Hematopoietic multipotent progenitor cell treated with erythropoietin and hydrocortisone succinate and interleukin-3 and kit ligand, for 6 days (in vitro differentiated cells): ENCODE measurements at places on chromosomes 16 and 17.

DNA sequence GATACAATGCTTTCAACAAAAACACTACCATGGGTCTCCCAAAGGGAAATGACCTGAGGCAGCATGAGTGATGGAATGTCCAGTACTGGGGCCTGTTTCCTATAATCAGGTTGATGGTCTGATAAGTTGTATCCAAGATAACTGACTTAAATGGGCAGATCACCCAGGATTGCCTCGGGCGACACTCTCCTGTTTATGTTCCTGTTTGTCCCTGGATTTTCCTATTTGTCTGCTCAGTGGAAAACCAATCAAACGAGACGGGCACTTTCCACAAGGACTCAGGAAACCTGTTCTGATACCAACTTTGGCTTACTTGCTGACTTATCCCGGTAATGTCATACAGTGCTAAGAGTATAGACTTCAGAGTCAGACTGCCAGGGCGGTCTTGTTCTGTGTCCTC is 27.4 kb downstream of the USP43 start:
- DNase-seq = no peak

GRCh38 chr16:2830355-2830695 is 222 bp downstream of the ZG16B start:
- DNase-seq = no peak

DNA sequence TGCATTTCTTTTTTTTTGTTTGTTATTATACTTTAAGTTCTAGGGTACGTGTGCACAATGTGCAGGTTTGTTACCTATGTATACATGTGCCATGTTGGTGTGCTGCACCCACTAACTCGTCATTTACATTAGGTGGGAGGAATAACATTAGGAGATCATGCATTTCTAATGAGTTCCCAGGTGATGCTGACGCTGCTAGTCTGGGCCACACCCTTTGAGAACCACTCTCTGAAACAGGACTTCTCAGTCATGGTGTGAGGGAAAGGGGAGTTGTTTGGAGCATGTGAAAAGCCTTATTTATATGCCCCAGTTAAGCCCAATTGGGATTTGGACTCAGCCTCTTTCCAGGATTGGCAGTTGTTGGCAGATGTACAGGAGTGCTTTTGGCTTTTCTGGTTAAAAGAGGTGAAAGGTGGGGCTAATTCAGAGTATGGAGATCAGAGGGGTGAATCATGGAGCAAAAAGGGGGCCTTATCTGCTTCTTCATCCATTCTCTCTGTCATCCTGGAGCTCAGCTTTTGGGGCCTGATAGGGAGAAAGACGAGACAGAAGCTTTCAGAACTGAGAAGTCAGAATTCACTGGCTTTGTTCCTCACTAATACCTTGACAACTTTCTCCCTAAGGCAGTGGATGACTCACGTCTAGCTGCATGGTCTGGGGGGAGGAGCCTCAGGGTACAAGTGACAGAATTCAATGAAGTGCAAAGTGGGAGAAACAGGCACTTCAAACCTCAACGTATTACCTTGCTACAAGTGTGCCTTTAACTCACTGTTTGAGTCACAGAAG is 180.0 kb upstream of the CACNG3 start:
- DNase-seq = peak; percentile 4

GRCh38 chr16:90032674-90033331 is 13.5 kb upstream of the DBNDD1 start:
- no peak for DNase-seq

- DNase-seq = no peak
Observed at GRCh38 chr16:57072616-57073275, 19.6 kb upstream of the CPNE2 start.

DNA sequence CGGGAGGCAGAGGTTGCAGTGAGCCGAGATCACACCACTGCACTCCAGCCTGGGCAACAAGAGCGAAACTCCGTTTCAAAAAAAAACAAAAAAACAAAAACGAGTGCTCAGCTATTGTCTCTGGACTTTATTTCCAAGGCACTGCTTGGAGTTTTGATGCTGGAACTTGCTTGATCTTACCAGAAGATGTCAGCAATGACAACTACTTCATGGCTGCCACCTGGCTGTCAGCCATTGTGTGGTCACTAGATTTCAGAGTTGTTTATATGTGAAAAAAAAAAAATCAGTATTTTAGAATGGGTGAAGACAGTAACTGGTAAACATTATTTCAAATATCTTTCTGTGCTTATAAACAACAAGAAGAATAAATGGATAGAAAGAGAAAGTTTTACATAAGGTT is 26.3 kb upstream of the OR4D1 start:
- DNase-seq = peak; percentile 79

DNA sequence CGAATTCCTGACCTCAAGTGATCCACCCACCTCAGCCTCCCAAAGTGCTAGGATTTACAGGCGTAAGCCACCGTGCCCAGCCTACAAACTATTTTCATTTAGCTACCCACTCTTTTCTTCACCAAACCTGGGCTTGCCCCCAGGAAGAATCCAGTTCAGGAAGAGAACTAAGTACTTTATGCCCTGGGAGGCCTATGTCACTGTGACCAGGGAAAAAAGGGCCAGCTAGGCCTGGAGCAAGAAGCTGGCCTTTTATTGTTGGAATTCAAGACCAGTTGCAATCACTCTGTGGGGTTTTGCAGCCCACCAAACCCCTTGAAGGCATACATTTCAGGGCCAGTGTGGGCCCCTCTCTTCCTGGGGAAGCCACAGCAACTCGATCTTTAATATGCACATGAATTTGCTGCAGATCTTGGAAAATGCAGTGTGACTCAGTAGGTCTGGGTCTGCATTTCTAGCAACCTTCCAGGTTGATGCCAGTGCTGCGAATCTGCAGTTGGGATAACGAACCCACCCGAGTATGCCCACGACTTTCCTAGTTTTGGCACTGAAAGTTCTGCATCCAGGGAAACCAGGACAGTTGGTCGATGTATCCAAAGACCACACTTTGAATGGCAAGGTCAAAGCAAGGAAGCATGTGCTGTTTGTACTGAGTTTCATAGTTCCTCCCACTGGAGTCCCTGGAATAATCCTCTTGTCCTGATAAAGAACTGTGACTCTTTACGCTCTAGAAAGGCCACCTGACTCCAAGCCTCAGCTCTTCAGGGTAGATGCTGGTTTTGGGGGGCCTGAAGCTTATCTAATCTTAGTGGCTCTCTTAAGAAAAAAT is 7.2 kb upstream of the MRPS23 start:
- no peak for DNase-seq

- peak; percentile 70 for DNase-seq
Observed at GRCh38 chr17:35372846-35373533, 431 bp downstream of the SLFN11 start.

DNA sequence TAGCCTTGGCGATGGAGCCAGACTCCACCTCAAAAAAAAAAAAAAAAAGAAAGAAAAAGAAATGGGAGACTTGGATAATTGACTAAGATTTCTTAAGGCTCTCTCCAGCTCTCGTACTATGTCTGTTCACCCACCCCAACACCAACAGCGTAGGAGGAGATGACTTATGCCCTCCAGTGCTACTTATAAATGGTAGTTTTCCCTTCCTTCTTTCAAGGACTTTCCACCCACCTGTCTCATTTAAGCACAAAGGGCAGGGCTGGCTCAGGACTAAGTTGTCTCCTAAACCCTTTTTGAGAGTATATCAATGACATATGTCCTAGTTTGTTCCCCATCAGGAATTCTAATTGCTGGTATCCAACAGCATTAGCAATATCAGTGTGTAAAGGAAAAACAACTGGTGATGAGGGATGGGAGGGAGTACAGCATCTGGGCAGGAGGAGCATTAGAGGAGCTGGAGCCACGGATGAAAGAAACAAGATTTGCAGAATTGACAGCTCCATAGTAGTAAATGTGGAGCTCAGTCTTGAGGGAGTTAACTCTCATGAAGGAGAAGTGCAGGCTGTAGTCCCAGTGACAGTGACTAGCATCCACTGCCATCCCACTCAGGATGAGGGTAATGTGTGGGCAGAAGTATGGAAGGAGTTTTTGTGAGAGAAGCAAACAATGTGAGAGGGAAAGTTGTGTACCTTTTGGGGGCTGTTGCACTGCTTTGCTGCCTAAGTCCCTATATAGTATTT is 17.2 kb downstream of the UBE2Z start:
- DNase-seq = no peak

DNA sequence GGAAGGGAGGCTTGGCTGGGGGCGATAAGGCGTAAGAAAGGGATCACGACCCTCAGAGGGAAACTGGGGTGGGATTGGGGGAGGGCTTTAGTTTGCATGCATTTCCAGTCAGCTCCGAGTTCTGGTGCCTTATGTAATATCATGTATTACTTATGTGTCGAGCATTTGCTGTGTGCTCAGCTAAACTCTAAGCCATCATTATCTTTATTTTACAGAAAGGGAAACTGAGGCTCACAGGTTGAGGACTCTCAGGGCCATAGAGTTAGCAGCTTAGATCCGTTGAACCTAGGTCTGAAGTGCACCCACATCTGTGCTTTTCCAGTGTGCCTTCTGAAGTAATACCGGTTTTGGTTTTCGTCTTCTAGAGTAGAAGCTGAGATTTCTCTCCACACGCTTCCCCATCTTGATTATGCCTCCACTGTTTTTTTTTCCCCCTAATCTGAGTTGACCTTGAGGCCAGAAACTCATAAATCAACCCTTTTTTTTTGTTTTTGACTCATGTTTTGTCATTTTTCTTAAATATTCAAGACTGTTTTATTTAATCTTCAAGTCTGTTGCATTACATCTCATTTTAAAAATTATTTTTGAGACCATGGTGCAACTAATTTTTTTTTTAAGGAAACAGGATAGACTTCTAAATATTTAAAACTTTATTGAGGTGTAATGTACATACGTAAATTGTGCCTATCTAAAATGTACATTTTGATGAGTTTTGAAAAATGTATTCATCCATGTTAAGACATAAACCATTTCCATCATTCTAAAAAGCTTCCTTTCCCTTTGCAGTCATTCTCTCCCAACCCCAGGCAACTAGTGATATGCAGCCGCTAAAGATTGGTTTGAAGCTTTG is 741 bp downstream of the CYB5B start:
- DNase-seq = peak; percentile 37

- DNase-seq = no peak
Observed at GRCh38 chr17:27318633-27319032, 24.7 kb downstream of the WSB1 start.

- DNase-seq = no peak
Observed at GRCh38 chr17:68603656-68604055, 2.5 kb upstream of the FAM20A start.

GRCh38 chr17:68019336-68019674 is 16.2 kb upstream of the KPNA2 start:
- no peak for DNase-seq

GRCh38 chr16:54216268-54216667 is 70.3 kb downstream of the IRX3 start:
- no peak for DNase-seq

DNA sequence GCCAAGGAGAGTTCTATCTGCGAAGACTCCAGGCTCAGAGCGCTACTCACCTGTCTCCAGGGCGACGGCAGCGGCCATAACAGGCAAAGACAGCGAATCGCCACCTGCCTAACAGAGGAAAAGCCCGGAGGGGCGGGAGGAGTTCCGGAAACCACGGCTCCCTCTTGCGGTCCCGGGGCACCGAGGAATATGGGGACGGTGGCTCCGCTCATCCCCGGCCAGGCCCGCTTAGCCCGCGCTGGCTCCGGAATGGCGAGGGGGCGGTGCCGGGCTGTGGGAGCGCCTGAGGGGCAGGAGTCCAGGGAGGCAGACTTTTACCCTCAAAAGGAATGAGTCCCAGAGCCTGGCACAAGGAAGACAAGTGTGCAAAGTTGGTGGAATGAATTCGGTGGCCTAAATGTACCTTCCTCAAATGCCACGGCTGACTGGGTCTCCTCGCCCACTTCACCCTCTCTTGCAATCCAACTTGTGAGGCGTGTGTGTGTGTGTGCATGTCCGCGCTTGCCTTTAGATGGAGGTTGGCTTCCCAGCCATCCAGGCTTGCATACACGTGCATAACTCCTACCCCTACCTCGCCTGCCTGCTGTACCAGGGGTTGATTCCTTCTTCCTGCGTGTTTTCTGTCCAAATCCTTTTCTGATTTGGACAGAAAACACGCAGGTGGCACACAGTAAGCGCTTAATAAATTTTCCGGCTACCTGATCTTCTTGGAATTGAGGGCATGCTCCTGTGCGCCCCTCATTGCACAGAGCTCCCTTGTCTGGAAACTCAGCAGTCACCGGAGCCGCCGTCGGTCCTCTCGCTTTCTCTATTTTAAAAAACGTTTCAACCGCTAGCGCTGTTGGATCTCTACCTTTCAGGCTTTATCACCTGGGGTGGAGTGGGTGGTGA is 3.5 kb downstream of the C17orf100 start:
- DNase-seq = no peak

- no peak for DNase-seq
Observed at GRCh38 chr16:3215601-3216262, 19.2 kb downstream of the ZNF200 start.

GRCh38 chr17:28018439-28019070 is 23.9 kb upstream of the NLK start:
- DNase-seq = no peak

DNA sequence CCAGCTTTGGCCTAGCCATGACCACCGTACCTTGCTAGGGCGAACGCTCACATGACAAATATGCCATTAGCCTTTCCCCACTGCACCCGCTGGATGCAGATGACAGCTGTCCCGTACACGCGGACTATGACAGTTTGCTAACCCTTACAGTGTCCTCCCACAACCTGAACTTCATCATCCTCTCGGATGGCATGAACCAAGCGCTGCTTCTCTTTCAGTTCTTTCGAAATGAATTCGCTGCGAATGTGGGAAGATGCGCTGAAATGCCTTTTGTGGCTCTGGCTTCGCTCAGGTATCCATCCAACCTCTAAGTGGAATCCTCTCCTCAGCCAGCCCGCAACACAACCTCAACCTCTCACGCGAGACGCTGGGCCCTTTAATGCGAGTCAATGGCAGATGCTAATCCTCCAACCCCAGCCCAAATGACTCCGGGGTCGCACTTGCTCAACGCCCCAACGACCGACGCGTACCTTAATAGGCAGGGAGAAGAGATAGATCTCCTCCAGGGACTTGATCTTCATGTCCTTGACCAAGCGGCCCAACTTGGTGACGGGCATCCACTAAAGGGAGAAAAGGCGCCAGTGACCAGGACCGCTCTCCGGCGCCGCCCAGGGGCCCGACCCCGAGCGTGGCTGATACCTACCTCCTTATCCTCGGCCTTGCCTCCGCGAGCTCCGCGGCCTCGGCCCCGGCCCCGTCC is 670 bp downstream of the RPS2 start:
- DNase-seq = peak; percentile 59

DNA sequence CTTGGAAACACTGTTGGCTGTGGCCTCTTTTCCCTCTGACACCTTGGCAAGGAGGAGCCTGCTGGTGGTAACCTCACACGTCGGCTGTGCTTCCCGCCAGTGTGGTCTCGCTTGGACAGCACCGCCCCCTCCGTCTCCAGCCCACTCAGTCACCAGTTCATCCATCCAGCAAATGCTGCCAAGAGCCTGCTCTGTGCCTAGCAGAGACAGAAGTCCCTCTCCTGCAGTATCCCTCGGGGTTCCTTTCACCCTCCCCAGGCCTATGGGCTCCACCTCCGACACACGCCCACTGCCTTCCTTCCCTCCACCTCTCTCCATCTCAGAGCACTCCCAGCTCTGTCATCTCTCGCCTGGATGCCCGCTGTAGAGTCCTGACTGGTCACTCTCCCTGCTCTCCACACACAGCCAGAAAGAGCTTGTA is 12.3 kb downstream of the CACNG4 start:
- DNase-seq = no peak

- DNase-seq = no peak
Observed at GRCh38 chr17:79026376-79027273, 2.7 kb downstream of the C1QTNF1 start.
